ENCODE measurements at places on chromosomes 2 and 18. TPM values are rescaled to one million over a fixed set of nuclear protein-coding genes. Genes with fewer than 3 reads are reported as not detected.

- DNase-seq, result no peak
Observed at GRCh38 chr2:67927501-67927900, 135.3 kb downstream of the C1D start.

- DNase-seq, result no peak
Observed at GRCh38 chr2:188349019-188349418, 57.3 kb downstream of the GULP1 start.

DNA sequence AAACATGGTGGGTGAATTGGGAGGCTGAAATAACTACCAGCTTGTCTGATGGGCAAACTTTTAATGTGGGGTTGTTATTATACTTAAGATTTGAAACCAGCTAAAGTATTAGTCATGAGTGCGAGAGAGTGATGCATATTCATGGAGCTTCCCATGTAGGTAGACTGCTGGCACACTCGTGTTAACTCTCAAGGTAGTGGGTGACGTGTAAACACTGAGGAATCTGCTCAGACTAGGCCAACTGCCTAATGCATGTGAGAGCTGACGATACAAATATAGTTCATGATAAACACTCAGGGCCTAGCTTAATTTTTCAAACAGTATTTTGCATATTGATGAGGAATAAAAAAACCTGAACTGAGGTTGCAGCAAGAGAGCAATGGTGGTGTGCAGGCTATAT is 1165.7 kb upstream of the PIK3C3 start:
- no peak for DNase-seq

DNA sequence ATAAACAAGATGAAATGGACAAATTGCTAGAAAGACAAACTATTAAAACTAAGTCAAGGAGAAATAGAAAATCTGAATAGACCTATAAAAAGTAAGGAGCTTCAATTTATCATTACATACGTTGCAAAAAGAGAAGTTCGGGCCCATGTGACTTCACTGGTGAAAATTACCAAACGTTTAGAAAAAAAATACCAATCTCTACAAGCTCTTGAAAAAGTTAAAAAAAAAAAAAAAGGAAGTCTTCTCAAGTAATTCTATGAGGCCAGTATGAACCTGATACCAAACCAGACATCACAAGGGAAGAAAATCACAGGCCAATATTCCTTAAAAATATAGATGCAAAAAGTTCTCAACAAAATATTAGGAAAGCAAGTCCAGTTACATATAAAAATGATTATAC is 20.2 kb upstream of the ACVR2A start:
- DNase-seq, result no peak

DNA sequence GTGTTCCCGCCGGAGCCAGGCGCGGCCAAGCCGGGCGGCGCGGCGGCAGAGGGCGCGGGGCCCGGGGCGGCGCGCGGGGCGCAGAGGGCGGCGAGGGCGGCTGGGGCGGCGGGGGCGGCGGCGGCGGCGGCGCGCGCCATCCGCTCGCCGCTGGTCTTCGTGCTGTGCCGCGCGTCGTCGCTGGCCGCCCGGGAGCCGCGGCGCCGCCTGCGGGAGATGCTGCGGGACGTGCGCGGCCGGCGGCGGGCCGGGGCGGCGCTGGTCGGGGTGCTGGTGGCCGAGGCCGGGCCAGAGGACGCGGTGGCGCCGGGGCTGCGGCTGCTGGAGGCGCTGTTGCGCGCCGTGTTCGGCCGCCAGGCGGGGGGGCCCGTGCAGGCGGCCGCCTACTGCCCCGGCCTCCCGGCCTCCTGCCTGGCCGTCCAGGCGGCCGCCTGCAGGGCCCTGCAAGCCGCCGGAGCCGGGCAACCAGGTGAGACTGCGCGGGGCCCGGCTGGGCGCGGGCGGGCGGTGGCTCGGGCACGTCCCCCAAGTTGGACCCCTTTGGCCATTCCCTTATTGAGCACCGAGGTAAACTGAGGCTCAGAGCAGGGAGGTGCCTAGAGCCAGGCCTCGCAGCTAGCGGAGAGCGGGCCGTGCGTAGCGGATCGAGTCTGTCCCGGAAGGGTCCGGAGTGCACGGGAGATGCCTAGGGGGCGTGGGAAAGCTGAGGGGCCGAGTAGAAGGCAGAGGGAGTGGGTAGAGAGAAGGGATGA is 584 bp downstream of the C2orf72 start:
- no peak for DNase-seq

GRCh38 chr18:59555995-59556659 is 141.1 kb downstream of the CCBE1 start:
- no peak for DNase-seq

DNA sequence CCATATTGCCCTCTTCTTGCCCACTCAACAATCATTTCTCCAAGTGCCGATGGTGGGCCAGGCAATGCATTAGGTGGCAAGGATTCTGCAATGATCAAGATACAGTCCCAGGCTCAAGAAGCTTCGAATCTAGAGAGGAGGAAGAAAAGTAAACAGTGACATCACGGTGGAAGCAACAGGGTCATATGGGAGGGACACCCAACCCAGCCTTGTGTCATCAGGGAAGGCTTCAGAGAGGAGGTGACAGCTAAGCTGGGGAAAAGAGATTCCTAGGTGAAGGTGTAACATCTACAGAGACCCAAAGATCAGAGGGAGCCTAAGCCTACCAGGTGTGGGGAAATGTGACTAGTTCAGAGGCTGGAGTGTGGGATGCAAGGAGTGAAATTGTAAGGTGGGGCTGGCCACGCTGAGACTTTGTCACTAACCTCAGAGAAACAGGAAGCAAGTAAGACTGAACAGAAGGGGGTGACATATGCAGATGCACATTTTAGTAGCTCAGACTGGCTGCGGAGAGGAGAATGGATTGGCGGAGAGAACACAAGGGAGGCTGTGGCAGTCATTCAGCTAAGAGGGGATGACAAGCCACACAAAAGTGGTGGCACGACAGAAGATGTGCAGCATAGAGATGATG is 104.9 kb downstream of the ANKRD44 start:
- no peak for DNase-seq

GRCh38 chr2:28617502-28618184 is 121.8 kb downstream of the PLB1 start:
- no peak for DNase-seq

- DNase-seq, result peak; percentile 88
Observed at GRCh38 chr2:12787891-12788801, 71.4 kb downstream of the TRIB2 start.

DNA sequence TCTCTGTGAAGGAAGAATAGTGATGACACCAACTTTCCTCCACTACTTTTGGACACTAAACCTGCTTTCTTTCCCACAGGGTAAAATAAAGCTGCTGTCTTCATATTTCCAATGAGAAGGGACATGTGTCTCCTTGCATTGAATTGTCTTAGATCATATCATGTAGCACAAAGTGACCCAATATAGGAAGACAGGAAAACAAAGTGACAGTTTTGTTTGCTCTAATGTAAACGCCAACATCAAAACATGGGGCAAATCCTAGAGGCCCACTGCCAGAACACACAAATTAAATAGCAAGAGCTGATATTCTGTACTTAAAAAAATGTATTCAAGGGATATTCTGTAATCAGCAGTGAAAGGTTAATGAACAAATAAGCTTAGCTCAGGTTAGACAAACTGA is 36.1 kb downstream of the ARHGAP15 start:
- no peak for DNase-seq

DNA sequence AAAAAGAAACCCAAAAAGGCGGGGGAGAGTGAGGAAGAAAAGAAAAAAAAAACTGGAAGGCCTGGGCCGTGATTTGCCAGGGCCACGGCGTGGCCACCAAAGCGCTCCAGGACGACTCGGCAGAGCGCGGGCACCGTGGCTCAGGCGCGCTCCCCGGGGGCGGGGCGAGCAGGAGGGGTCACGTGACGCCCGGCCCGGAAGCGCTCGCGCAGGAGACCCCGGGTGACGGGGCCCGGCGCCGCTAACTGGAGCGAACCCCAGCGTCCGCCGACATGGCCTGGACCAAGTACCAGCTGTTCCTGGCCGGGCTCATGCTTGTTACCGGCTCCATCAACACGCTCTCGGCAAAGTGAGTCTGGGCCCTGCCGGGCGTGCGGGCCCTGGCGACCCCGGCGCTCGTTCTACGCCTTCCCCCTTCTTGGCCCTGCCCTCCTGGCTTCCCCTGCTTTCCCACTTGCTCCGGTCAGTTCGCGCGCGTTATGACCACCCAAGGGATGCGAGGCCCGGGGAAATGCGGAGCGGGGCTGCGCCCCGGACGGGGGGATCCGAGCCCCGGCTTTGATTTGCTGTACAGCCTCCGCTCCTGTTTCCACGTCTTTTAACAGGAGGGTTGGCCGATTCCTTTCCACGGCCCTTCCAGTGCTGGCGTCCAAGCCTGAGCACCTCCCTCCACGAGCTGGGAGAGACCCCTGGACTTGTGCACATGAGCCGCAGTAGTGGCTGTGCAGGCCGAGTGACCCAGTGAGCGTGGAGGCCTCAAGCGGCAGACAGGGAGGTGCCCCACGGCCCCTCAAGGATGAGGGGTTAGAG is at the start of gene SLC35F6:
TSS of gene SLC35F6 (plus strand) at position 207 of the 810 bp plus-strand sequence. CDS start at position 273, 66 bp downstream.
- DNase-seq, result no peak

DNA sequence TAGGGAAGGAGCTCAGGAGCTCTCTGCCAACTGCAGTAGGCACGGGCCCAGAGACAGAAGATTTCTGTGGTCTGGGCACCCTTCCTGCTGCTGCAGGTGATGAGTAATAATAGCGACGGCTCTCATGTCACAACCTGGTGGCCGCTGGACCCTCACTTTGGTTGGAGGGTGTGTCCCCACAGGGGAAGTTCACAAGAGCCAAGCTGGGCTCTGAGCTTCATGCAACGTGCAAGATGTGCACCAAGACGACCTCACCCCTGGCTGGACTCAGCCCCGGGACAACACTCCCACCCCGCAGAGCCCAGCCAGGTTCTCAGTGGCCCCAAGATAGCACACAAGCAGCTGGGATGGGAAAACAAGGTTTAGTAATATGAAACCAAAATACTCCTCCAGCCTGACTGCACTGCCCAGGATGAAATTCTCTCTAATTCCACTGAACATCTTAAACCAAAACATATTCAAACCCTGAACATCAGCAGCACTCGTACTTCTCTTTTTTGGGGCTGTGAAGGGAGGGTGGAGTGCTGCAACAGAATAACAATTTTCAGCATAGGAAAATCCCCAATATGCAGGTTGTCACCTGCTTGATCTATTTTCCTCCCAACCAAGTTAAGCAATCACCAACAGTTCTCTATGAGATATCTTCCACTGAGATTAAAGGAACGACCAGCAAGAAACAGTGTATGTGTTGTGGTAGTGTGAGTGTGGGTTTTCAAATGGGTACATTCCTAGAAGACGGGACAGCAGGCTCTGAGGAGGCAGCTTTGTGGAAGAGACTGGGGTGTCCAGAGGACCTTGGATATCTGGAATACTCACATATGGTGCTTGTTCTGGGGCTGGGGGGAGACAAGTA is 26.5 kb downstream of the BCL2 start:
- DNase-seq, result no peak

GRCh38 chr2:59217360-59217759 is 976.2 kb upstream of the FANCL start:
- no peak for DNase-seq

DNA sequence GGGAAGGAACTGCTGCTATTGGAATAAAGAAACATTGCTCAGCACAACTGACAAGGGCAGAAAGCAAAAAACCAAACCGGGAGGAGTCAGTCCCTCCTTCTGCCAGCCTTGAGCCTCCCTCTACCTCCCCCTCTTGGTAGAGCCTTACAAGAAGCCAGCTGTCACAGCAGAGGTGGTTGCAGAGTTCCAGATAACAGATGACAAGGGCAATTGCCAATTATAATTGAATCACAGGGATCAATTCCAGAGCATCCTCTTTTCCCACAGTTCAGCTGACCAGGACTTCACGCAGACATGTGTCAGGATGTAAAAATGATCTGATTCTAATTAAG is 548.2 kb upstream of the LRRTM1 start:
- no peak for DNase-seq

GRCh38 chr2:120316528-120317179 is 29.3 kb upstream of the INHBB start:
- DNase-seq, result no peak

DNA sequence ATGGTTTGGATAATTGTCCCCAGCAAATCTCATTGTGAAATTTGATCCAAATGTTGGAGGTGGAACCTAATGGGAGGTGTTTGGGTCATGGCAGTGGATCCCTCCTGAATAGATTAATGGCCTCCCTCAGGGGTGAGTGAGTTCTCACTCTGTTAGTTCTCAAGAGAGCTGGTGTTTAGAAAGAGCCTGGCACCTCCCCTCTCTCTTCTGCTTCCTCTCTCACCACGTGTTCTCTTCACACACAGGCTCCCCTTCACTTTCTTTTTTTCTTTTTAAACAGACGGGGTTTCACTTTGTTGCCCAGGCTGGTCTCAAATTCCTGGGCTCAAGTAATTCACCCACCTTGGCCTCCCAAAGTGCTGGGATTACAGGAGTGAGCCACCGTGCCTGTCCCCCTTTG is 111.6 kb upstream of the LTBP1 start:
- DNase-seq, result no peak

GRCh38 chr18:71370095-71370494 is 1081.2 kb downstream of the SOCS6 start:
- no peak for DNase-seq

DNA sequence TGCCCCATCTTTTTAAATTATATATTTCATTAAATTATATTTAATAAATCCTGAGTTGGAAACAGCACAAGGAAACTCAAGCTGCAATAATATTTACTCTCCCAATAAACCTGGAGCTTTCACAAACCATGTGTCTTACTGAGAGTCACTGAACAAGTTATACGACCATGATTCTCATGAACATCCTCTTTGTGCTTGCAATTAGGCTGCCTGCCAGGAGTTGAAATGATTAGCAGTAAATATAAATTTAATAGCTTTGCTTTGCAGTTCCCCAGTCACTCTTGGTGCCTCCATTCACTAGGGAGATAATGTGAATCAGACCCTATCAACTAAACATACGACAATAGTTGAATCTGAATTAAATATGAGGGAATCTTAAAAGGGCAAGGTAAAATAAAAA is 905.1 kb downstream of the NRXN1 start:
- DNase-seq, result no peak

Gene LGALSL
- total RNA-seq, result 3.6 TPM

Gene KCNG2
- not detected for total RNA-seq

Gene HJURP
- total RNA-seq, result 4.3 TPM

Gene GPR45
- total RNA-seq, result not detected

Gene KIF5C
- total RNA-seq, result 0.58 TPM

Gene DSG4
- total RNA-seq, result not detected

Gene LRATD1
- total RNA-seq, result 17.1 TPM

Gene ADRA2B
- not detected for total RNA-seq

Gene HSPD1
- 153 TPM for total RNA-seq
